ENCODE measurements at places on chromosomes 3 and 15.

- DNase-seq: no peak
Measured at GRCh38 chr15:95295896-95296625, 1034.4 kb upstream of the NR2F2 start.

DNA sequence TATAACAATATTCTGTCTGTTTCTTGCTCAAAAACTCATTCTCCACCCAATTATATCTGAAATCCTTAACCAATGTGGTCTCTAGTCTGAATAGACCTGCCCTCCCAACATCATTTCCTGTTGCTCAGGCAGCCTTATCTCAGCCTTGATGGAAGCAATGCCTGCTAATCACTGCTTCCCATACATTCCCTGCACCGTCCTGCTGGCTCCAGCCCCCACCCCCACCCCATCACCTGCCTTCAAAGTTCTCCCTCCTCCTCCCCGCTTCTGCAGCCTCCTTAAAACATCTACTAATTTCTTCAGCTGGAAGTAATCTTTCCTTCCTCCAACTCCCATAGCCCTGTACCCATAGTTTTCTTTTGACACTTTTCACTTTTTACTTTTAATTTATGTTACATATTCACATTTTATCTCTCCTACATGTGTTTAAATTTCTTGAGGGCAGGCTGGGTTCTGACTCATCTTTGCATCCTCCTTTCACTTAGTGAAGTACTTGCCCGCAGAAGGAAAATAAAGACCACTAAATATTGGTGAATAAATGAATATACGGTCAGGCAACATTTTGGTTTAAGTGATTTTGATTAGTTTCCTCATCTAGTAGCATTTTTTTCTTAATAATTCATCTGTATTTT lies 98.2 kb downstream of the MEIS2 start:
- DNase-seq: no peak

DNA sequence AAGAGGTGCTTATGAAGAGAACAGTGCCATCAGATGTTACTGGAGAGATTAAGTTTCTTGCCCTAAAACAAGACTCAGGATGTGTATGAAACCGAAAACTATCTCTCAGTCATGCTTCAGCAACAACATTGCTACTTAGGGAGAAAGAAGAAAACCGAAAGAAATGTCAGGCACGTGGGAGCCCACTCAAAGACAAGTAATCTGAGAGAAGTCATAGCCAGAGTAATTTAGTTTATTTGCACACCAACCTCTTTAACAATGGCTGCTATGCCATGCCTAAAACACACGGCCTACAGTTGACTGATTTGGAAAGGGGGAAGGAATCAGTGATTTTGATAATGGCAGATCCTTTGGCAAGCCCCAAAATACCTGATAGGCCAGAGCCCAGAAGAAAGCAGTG lies 162.9 kb downstream of the TIGIT start:
- no peak for DNase-seq

- DNase-seq: no peak
Measured at GRCh38 chr15:84859144-84859543, 25.3 kb upstream of the SLC28A1 start.

GRCh38 chr15:64010719-64011118 lies 35.6 kb downstream of the DAPK2 start:
- DNase-seq: no peak

DNA sequence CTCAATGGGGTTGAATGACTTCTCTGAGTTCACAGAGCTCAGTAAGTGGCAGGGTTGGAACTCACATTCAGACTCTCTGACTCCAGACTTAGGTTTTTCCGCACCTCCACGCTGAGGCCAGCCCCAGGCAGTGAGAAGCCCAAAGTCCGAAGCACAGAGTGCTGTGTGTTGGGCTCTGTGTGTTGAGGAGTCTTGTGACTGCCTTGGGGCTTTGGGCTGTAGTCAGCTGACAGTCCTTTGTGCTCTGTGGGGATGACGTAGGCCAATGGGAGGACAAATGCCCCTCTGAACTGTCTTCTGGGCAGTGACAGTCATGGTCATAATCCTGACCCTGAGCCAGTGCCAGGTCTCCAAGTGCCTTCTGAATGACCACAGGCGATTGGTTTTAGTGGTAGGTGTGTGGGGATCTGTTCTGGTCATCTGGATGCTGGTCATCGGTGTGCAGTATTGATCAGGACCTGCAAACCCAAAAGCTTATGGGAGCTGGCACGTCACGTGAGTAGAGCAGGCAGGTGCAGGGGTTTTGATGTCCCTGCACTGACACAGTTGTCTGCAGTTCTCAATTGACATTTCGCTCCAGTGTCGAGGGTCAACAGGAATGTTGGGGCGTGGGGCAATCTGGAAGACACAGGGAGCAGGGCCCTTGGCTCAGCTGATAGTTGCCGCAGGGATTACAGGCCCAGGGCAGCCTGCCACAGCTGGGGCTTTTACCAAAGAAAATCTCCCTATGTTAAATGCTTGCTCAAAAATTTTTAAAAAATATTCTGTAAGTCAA lies 45.3 kb downstream of the CAPN3 start:
- no peak for DNase-seq

- DNase-seq: no peak
Measured at GRCh38 chr3:37800022-37800551, 61.6 kb upstream of the CTDSPL start.

Data from GM23338 (cell line).